GM12892 (cell line): ENCODE measurements at places on chromosomes 11 and 22.

GRCh38 chr11:132456751-132457328 lies 1075.5 kb downstream of the OPCML start:
- no peak for DNase-seq

DNA sequence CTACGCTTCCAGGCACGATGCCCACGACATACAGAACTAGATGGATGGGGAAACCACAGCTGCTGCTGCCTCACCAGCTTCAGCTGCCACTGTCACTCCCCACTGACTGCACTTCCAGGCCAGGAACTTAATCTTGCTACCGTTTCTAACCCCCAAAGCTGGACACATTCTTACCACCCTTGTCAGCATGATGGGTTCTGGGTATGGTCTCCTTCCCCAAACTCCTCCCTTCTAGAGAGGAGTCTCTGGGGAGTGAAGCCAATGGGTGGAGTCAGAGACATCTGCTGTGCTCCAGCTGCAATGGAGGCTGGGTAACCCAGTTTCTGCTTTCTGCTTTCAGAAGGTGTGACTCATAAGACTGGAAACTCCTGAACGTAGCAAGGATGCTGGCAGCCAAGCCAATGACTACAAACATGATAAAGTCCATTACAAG lies 87.0 kb upstream of the THY1 start:
- DNase-seq = peak; percentile 48

DNA sequence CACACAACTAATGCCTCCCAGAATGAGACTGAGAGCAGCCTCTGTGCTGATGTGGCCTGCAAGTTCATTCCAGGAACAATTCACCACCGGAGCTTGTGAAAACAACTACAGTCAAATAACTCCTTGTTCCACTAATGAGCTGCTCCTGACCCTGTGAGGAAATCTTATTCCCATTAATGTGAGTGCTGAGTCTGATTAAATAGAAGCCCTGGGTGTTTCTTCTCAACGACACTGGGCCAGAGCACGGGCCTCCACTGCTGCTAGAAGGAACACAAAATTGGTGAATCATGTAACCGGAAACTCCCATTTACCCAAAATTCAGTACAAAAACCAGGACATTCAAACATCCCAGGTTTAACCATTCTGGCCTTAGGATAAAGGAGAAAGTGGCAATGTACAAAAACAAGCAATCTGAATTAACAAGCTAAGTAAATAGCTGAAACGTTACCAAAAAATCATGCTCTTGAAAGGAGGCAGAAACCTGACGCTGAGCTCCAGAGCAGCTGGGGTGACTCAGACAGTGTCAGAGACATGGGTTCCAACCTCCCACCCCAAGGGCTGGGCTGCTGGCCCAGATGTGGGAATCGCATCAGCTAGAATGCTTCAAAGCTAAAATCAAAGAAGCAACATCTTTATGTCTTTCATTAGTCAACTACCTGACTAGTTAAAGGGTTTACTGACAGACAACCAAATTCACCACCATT lies 26.7 kb downstream of the SERGEF start:
- no peak for DNase-seq

- no peak for DNase-seq
Measured at GRCh38 chr11:65646958-65647701, 9.2 kb downstream of the SIPA1 start.

- no peak for DNase-seq
Measured at GRCh38 chr11:45580399-45580798, 85.0 kb downstream of the CHST1 start.

- DNase-seq = no peak
Measured at GRCh38 chr11:13449522-13449921, 13.5 kb downstream of the BTBD10 start.

DNA sequence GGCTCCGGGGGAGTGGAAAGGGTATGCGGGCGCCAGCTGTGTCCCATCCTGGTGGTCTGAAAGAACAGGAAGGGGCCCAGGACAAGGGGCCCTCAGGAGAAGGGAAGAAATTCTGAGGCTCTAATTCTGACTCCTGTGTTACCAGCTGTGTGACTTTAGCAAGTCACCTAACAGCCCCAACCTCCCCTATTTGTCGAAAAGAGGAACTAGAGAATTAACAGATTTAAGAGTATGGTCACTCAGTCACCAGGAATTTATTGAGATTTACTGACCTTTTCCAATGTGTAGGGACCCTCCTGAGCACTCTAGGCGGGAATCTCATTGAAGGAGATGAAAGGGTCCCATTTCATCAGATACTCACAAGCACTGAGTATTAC lies 14.6 kb downstream of the RPS6KA4 start:
- no peak for DNase-seq

GRCh38 chr11:125132596-125132995 lies 21.2 kb upstream of the TMEM218 start:
- DNase-seq = no peak

DNA sequence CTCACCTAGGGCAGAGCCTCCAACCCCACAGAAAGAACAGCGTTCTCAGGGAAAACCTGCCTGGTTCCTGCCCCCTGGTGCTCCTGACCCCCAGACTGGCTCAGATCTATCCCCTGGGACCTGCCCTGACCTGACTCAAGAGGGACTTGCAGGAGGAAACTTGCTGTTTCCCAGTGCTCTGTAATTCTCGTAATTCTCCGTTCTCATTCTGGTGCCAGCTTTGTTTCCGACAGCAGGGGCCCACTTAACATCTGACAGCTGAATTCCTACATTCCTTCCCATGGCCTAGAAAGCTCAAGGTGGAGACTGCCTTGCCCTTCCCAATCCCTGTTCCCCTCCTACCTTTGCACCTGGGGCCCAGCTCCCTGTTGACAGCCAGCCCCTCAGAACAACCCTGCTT lies 12.5 kb upstream of the CSF2RB start:
- no peak for DNase-seq

- no peak for DNase-seq
Measured at GRCh38 chr11:70242885-70243284, 27.6 kb upstream of the PPFIA1 start.
